ENCODE measurements at places on chromosomes 4 and X. TPM values are rescaled to one million over a fixed set of nuclear protein-coding genes. Genes with fewer than 3 reads are reported as not detected.

The SMIM31 gene
- total RNA-seq, result not detected

The NXF2B gene
- total RNA-seq, result not detected

The TEX13C gene
- not detected for total RNA-seq

The MFAP3L gene
- 3.7 TPM for total RNA-seq

The OTC gene
- not detected for total RNA-seq

The COX7B2 gene
- not detected for total RNA-seq

The KLHL13 gene
- 0.28 TPM for total RNA-seq

The FHIP1A gene
- 0.06 TPM for total RNA-seq

The CSAG1 gene
- 0.53 TPM for total RNA-seq

The FDCSP gene
- total RNA-seq, result not detected

The RAB41 gene
- not detected for total RNA-seq

The SSX4 gene
- not detected for total RNA-seq

The ARSJ gene
- total RNA-seq, result 4.6 TPM

All from A549 treated with dexamethasone at 1 μM for 4 hours (cell line).